ENCODE measurements at places on chromosomes 3 and 15. TPM values are rescaled to one million over a fixed set of nuclear protein-coding genes. Genes with fewer than 3 reads are reported as not detected.

Gene RARB
- 8.9 TPM for total RNA-seq

DNA sequence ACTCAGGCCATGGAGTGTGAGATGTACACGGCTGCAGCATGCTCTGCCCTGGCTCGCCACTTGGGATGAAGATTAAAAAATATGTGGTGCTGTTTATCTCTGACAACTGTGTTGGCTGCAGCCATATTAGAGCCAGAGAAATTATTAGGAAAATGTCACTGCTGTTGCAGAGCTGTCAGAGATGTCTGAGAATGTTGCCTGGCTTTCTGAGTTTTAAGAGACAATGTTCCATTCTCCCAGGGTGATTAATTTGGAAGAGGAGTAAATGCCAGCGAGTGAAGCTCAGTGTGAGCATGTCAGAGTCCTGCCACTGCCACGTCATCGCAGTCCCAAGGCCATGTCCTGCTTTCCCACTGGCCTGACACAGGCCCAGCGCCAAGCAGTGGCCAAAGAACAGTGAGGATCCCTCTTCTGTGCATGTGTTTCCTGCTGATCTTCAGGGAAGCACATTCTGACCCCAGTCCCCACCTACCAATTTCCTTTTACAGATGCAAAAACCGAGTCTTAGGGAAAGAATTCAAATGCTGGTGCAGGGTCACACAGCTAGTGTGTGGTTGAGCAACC is 370.9 kb downstream of the GABRG3 start:
- DNase-seq = no peak

DNA sequence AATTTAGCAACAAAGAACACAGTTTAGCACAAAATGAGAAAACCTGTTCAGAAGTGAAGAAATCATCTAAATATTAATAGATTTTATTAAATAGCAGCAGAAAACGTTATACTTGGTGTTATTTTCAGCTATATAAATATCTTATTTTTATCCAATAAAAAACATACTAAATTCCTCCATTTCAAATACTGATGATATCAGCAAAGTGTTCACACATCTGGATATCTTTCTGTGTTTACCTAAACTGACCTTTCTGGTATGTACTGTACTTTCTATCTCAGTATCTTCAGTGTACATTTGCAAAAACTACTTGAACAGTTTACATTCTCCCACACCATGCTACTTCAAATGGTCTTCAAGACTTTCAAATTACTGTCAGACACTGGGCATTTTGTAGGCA is 179.9 kb downstream of the ZBTB20 start:
- no peak for DNase-seq

- DNase-seq = no peak
Measured at GRCh38 chr3:43298292-43298691, 12.0 kb downstream of the SNRK start.

DNA sequence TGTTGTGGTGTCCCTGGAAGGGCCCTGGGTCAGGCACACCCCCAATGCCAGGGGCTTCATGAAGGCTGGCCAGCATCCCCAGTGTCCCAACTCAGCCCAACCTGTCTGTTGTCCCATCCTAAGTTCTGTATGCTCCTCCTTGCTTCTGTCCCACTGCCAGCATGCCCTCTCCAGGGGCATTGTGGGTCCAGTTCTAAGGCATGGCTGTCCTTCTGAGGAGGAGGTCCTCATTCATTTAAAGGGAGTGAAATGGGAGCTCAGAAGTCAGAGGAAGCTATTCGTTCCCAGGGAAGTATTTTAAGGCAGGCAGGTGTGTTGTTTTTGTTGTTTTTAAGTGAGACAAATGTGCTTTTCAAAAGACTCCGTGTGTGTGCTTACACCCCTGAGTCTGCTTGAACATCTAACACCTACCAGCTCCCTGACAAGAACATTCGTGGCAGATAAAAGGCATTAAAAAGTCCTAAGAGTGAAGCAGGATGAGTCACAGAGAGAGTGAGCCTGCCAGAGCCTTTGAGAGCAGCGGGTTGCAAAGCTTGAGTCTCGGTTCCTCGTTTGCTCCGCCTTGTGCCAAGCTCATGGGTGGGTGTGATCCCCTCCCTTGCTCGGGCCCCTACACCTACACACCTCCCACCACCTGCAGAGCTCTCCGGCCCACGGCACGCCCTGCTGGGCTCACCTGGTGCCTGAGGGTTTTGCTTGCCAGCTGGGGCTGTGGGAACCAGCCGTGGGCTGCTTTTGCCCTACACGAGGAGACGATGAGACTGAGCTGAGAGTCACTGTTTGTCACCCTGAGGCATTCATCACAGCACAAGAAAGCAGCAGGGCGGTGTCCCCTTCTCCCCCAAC is 183.4 kb upstream of the TOPAZ1 start:
- no peak for DNase-seq

Gene GOLGA8H
- 0.52 TPM for total RNA-seq

- no peak for DNase-seq
Measured at GRCh38 chr3:57852896-57853295, 96.8 kb downstream of the SLMAP start.

GRCh38 chr3:175619369-175619768 is 760.2 kb downstream of the NAALADL2 start:
- no peak for DNase-seq

DNA sequence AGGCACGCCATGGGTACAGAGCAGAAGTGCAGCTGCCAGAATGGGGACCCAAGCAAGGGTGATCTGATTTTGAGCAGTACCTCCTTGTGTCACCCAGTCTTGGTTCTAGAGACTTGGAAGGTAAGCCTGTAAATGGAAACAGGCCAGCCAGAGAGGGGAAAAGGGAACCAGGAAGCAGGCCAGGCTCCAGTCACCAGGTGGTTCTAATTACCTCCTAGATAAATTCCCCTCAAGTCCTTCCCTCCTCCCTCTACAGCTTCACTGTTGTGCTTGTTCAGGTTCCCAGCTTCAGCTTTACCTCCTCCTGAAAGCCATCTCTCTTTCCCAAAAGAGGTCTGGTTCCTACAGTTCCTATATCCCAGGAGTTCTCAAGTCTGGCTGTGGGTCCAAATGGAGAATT is 58.8 kb upstream of the SLC7A14 start:
- DNase-seq = no peak

Gene BLM
- total RNA-seq = 3.1 TPM

Gene MCTP2
- total RNA-seq = 8.2 TPM

Gene SEMA6D
- total RNA-seq = 7.5 TPM
